KBM-7 (cell line): ENCODE measurements at places on chromosomes 11 and 22.

- DNase-seq, result no peak
Measured at GRCh38 chr11:69963533-69964246, 114.4 kb upstream of the ANO1 start.

DNA sequence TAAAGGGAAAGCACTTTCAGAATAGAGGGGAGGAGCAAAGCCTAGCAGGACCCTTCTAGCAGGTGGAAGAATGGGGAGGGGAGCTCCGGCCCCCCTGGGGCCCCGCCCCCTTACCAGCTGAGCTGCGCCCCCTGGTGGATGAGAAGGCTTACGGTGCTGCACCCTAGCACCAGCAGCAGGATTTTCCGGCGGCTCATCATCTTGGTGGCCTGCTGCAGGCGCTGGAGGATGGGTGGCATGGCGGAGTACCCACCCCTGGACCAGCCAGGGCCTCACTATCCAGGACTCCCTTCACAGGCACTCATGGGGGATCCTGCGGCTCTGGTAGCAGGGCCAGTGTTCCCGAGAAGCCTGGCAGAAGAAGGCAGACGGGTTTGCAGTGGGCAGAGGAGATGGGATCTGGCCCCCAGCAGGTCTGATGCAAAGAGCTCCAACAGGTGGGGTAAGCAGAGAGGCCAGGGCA, 3.8 kb downstream of the GAL3ST3 start:
- peak; percentile 78 for DNase-seq

DNA sequence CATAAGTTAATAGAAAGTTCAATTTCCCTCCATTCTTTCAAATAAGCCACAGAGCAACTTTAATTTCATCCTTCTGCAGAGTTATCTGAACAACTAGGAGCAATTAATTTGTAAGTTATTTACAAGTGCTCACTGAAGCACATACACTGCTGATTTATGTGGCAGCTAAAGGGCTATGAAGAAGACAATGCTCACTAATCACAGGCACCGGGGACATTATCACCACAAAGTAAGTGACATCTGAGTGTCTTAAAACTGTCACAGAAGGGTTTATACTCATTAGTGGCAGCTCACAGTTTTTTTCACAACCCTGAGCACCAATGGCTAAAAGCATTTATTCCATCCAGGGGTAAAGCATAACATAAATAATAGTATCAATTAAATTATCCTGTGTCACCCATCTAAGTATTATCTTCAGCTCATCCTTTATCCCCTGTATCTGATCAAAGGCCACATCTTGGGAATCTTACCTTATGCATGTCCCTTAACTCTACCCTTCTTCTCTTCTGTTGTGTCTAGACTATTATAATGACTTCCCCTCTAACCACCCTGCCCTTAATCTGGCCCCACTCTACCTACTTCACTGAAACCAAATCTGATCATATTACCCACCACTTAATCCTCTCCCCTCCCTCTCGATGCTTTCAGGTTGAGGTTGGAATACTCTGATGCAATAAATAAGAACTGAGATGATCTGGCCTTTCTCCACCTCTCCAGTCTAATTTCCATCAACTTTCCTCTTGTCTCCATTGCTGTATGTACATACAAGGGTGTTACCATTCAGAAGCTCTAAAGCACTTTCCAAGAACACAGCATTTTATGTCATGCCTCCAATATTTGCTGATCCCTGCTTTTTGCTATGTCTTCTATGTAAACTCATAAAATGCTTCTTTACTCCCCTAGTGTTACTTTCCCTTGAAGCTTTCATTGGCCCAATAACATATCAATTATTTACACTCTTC, 252.7 kb downstream of the CASP12 start:
- DNase-seq, result peak; percentile 2

- DNase-seq, result no peak
Measured at GRCh38 chr11:118007040-118007439, 20.8 kb downstream of the IL10RA start.

- DNase-seq, result no peak
Measured at GRCh38 chr11:70869054-70869453, 383.3 kb downstream of the SHANK2 start.
